ENCODE measurements at places on chromosomes 2 and 18.

- no peak for DNase-seq
These were observed 120.8 kb downstream of the GLI2 start for GRCh38 chr2:120856421-120856862.

DNA sequence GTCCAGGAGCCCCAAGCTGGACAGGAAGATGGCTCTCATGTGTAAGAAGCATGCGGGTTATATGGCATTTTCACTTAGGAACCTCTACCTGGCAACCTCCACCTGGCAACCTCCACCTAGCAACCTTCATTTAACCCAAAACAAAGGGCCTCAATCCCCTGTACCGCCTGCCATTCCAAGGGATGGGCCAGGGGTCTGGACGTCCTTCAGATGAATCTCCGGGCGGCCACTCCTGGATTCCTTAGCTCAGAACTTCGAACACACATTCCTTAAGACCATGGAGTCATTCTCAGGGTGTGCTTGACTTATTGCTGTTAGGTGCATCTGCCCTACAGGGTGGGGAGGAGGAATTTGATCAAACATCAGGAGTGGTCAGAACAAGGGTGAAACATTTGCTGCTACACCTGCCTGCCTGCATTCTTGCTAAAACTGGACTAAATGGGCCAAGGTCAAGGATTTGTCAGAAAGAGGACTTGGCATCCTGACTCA is 277.6 kb downstream of the PHLPP1 start:
- no peak for DNase-seq

GRCh38 chr2:55231546-55232083 is 478 bp downstream of the CLHC1 start:
- DNase-seq = no peak

GRCh38 chr2:128468186-128468920 is 149.7 kb upstream of the HS6ST1 start:
- DNase-seq = no peak

- no peak for DNase-seq
These were observed 23.1 kb downstream of the APOB start for GRCh38 chr2:21020668-21021288.

GRCh38 chr2:181036445-181036844 is 56.0 kb downstream of the UBE2E3 start:
- no peak for DNase-seq

GRCh38 chr2:217952409-217952808 is 50.4 kb downstream of the TNS1 start:
- no peak for DNase-seq

- no peak for DNase-seq
These were observed 26.2 kb upstream of the SPOPL start for GRCh38 chr2:138475277-138475776.
